ENCODE measurements at places on chromosomes 7 and 10. TPM values are rescaled to one million over a fixed set of nuclear protein-coding genes. Genes with fewer than 3 reads are reported as not detected.

GRCh38 chr7:101093906-101094305, 8.6 kb downstream of the TRIM56 start:
- DNase-seq = no peak

- DNase-seq = no peak
These were observed 6.3 kb upstream of the CAMK2B start for GRCh38 chr7:44331682-44332081.

- no peak for DNase-seq
These were observed 69.7 kb downstream of the ANLN start for GRCh38 chr7:36459236-36459960.

DNA sequence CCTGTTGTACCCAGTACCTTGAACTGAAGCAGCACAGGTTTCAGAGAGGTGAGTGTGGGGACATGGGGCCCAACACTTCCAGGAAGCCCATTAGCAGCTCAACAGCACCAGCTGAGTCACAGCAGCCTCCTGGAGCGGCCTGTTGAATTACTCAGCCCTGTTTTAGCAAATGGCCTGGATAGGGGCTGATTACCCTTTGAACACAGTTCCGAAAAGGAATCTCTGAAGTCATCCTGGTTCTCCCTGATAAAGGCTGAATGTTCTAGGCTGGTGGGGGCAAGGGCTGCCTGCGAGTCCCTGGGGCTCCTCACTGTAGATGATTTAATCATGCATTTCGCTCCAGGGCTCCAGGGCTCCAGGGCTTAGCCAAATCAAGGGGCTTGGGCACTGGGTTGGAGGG, 287.5 kb downstream of the GRID1 start:
- DNase-seq = no peak

GRCh38 chr10:32582946-32583345, 137.0 kb downstream of the CCDC7 start:
- no peak for DNase-seq

GRCh38 chr7:45203936-45204445, 46.4 kb downstream of the RAMP3 start:
- DNase-seq = no peak

- DNase-seq = no peak
These were observed 167.8 kb downstream of the DOCK4 start for GRCh38 chr7:112038353-112038752.

DNA sequence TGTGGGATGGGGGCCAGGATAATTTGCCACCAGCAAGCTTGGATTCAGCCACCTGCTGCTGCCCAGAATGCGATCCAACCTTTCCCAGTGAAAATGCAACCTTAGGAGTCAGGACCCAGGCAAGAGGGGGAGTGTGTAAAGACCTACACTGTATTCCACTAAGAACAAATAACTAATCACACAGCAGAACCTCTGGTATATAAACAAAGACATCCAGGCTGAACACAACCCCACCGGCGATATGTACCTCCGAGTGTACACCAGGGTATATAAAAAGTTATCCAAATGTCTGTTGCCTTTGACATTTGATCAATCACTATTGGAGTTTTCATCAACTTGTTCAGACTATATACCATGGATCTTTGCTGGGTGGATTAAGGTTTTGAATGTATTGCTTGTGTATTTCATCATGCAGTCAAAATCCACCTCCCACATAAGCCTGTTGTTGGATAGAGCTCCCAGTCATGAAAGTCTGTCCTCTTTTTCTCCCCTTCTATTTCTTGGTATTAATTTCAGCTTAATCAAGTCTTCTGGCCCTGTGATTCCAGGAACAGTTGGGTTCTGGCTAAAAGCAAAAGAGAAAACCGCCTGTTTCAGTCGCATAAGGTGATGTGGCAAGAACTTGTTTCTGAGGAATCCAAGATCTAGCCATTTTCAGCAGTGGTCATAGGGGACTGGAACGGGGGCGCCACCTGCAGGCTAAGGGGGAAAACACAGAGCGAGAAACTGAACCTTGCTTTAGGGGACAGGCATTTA, 290.7 kb downstream of the CCDC3 start:
- peak; percentile 81 for DNase-seq

DNA sequence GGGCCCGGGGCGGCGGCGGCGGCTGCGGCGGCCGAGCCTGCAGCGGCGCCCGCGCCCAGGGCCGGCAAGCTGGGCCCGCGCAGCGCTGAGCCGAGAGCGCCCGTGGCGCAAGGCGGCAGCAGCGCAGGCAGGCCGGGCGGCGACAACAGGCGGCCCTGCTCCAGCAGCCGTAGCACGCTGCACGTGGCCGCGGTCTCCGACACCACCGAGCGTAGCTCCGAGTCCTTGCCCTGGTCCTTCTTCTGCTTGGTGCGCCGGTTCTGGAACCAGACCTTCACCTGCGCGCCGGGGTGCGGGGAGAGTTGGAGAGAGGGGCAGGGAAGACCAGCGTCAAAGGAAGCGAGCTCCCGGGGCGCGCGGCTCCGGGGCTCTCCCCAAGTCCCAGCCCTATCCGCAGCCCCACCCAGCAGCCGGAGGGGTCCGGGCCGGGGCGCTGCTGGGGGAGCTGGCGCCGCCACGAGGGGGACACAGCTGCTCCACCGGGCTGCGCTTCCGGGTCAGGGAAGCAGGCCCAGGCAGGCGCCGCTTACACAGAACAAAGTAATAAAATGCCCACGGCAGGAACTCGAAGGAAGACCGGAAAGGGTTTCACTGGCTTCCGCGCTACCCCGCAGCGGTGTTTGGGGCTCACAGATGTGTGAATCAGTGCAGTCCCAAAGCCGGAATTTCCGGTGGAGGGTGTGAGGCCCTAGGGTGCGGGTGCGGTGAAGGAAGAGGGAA, 3.6 kb downstream of the VAX1 start:
- DNase-seq = peak; percentile 3

Gene ZNF853
- total RNA-seq = 17.2 TPM

Gene SOSTDC1
- 2.7 TPM for total RNA-seq

Gene AQP1
- total RNA-seq = 48.7 TPM
